ENCODE measurements at places on chromosomes 11 and 22. TPM values are rescaled to one million over a fixed set of nuclear protein-coding genes. Genes with fewer than 3 reads are reported as not detected.

FIBIN gene
- total RNA-seq: not detected

APOL5 gene
- not detected for total RNA-seq

EXPH5 gene
- total RNA-seq: 4.1 TPM

KRTAP5-10 gene
- total RNA-seq: not detected

APOA4 gene
- total RNA-seq: not detected

NLRP14 gene
- 0.11 TPM for total RNA-seq

RAG2 gene
- total RNA-seq: not detected

MIOX gene
- not detected for total RNA-seq

HEPN1 gene
- total RNA-seq: not detected

NLRP6 gene
- total RNA-seq: 3.4 TPM

OR2AT4 gene
- total RNA-seq: not detected

GAS2 gene
- 0.99 TPM for total RNA-seq

BACE1 gene
- 0.97 TPM for total RNA-seq

KCNA4 gene
- not detected for total RNA-seq

SHISA8 gene
- total RNA-seq: 2.7 TPM

NXPE1 gene
- not detected for total RNA-seq

FBLN1 gene
- total RNA-seq: 0.56 TPM

GUCY1A2 gene
- not detected for total RNA-seq

OTOG gene
- total RNA-seq: not detected

OR8J3 gene
- total RNA-seq: not detected

SLC43A3 gene
- 294 TPM for total RNA-seq

LYVE1 gene
- not detected for total RNA-seq

SLC17A6 gene
- total RNA-seq: not detected

NAALAD2 gene
- total RNA-seq: not detected

MRGPRF gene
- not detected for total RNA-seq

IRAG1 gene
- not detected for total RNA-seq

Data from activated CD8-positive, alpha-beta T cell treated with anti-CD3 and anti-CD28 coated beads for 36 hours (primary cell).